Activated CD4-positive, alpha-beta T cell treated with anti-CD3 and anti-CD28 coated beads, Interleukin-2, amount 50 U/mL, for 24 hours (primary cell): ENCODE measurements at places on chromosomes 1 and 21.

DNA sequence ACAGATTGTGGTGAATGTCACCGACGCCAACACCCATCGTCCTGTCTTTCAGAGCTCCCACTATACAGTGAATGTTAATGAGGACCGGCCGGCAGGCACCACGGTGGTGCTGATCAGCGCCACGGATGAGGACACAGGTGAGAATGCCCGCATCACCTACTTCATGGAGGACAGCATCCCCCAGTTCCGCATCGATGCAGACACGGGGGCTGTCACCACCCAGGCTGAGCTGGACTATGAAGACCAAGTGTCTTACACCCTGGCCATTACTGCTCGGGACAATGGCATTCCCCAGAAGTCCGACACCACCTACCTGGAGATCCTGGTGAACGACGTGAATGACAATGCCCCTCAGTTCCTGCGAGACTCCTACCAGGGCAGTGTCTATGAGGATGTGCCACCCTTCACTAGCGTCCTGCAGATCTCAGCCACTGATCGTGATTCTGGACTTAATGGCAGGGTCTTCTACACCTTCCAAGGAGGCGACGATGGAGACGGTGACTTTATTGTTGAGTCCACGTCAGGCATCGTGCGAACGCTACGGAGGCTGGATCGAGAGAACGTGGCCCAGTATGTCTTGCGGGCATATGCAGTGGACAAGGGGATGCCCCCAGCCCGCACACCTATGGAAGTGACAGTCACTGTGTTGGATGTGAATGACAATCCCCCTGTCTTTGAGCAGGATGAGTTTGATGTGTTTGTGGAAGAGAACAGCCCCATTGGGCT, 3.0 kb downstream of the CELSR2 start:
- no peak for DNase-seq

DNA sequence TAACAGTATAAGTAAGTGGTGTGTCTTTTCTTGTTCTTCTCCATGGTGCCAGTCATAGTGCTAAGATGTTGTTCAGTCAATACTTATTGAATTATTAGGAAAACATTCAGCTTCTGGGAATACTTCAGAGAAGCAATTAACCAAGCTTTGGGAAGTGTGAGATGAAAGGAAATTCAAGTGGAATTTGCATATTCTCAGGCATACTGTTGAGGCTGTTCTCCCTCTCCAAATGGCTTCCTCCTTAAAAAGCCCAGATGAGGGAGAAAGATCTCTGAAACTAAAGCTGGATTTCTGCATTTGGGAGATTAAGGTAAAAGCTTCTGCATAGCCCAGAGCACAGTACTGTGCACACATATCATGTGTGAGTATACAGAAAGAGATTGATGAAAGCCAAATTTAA, 73.4 kb downstream of the MACF1 start:
- no peak for DNase-seq

DNA sequence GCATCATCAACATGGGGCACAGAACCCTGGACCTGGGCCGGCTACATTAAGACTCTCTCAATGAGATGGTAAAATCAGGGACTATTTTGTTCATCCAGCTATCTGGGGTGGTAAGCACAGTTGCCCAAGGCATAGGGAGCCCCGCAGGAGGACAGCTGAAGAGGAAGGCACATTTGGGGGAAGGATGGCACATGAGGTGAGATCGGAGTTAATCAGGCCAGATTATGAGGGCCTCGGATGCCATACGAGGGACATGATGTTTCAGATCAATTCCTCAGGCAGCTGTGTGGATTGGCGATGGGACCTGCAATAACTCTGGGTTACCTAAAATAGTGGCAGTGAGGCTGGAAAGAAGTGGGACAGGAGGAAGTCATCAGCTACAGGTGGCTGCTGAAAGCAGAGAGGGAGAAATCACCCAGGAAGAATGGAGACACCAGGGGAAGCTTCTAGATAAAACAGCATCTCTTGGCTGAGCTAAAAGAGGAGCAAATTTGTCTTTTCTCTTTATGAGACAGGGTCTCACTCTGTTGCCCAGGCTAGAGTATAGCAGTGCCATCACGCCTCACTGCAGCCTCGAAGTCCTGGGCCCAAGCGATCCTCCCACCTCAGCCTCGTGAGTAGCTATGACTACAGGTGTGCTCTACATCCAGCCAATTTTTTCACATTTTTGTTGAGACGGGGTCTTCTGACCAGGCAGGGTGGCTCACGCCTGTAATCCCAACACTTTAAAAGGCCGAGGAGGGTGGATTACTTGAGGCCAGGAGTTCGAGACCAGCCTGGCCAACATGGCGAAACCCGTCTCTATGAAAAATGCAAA, 21.1 kb downstream of the TOMM20 start:
- DNase-seq, result no peak

- DNase-seq, result no peak
Observed at GRCh38 chr1:225468270-225469020, 40.6 kb upstream of the LBR start.

DNA sequence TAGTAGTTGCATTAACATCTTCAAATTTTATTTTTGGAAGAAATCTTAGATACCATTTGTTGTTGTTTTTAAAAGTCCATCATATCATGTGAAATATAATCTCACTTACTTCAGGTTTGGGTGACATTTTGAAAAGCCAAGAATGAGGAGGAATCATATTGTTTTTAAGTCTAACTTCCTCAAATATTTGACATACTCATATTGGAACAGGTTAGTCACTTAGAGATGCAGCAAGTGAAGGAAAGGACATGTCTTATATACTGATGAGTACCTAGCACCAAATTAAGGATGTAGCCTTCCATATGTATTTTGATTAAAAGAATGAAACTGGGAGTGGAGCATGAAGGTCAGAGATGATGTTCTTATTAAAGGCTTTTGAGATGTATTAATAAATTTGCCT, 23.9 kb downstream of the GBP2 start:
- DNase-seq, result no peak

- no peak for DNase-seq
Observed at GRCh38 chr1:215963040-215963439, 395.9 kb downstream of the KCTD3 start.

- no peak for DNase-seq
Observed at GRCh38 chr1:234691567-234691966, 81.6 kb upstream of the IRF2BP2 start.

DNA sequence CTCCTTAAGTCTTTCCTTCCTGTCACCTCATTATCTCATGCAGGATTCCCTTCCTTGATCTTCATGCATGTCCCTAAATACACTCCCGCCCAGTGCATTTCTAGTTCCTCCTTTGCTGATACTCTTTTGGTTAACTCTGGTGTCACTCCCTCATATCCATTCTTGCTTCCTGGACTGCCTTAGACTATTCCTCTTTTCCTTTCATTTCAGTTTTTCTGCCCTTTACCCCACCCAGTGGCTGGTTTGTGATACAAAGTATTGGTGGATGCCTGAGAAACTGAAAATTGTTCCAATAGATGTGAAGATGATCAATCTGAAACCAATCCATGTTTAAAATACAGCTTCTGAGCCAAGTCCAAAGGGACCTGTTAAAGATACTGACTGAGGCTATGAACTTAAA, 553.8 kb upstream of the CAMK1G start:
- no peak for DNase-seq
